H7 (cell line): ENCODE measurements at places on chromosomes 12 and 14.

GRCh38 chr12:80894179-80894578, 43.6 kb downstream of the LIN7A start:
- no peak for DNase-seq

GRCh38 chr14:54252072-54252730, 144.6 kb upstream of the CDKN3 start:
- DNase-seq = no peak

DNA sequence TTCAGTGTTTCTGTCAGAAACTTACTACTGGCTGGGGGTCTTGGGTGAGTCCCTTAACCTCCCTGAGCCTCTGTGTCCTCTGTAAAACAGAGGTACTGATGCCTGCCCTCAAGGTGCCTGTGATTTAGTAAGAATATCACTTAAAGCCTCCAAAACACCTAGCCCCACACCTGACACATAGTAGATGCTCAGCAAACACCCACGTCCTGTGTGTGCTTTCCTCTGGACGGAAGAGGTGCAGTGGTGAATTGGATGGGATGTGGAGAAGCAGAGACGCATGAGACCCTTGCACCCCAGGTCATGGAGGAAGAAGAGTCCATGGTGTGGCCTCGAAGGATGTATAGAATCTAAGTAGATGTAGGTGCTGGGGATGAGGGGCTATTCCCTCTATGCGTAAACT, 110.6 kb downstream of the LGMN start:
- DNase-seq = no peak

- DNase-seq = no peak
Observed at GRCh38 chr12:50747817-50748216, 16.1 kb upstream of the ATF1 start.

GRCh38 chr12:68231691-68232090, 6.1 kb upstream of the IL26 start:
- DNase-seq = no peak

GRCh38 chr14:105422695-105423487, 3.3 kb downstream of the MTA1 start:
- peak; percentile 54 for DNase-seq

DNA sequence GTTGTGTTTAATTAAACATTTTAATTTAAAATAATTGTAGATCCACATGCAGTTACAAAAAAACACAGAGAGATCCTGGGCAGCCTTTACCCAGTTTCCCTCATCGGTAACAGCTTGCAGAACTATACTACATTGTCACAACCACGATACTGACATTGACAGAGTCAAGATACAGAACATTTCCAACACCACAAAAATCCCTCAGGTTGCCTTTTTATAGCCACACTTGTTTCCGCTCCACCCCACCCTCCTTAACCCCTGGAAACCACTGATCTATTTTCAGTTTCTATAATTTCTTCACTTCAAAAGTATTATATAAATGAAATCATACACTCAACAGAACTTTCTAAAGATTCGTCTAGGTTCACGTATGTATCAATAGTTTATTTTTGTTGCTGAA, 458.8 kb upstream of the SOX5 start:
- no peak for DNase-seq

DNA sequence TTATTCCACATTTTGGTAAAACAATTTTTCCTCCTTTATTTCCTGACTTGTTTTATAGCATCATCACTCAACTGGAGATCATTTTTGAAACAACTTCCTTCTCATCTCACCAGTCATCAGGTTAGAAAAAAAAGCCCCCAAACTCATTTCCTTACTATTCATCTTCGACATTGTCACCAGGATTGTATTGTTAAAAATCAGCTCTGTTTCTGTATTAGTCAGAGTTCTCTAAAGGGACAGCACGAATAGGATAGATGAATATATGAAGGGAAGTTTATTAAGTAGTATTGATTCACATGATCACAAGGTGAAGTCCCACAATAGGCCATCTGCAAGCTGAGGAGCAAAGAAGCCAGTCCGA, 392.6 kb downstream of the FUT8 start:
- DNase-seq = no peak

DNA sequence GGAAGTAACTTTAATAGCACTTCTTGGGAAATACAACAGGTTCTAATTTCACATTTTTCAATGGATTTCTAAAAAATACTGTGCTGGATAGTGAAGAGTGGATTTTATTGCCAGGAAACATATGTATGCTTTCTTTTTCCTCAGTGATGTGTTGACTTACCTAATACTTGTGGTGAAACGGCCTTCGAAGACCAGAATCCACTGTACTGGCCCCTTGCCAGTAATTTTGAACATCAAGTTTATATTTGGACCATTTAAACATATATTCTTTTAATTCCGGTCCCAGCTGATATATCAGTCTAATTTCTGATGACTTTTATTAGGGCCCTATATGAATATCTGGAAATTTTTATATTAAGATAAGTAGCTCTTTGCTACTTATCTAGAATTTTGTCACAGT, 1.8 kb downstream of the MSRB3 start:
- DNase-seq = no peak

GRCh38 chr12:30417697-30418231, 277.9 kb downstream of the IPO8 start:
- DNase-seq = no peak

DNA sequence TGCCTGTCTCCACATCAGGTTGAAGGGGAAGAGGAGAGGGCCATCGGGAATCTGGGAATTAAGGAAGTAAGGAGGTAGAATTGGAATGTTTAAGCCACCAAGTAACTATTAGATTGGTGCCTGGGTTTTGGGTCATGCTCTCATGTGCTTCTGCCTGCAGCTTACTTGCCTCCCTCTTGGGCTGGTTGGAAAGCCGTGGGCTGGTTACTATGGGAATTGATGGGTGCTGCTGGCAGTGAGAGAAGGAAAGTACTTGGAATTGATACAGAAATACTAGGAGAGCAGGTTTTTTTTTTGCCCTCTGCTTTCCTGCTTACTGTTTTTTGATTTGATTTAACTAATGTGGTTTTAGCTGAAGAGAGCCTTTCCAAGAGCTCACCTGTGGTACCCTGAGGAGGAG, 493.5 kb upstream of the RGS6 start:
- DNase-seq = no peak

- DNase-seq = no peak
Observed at GRCh38 chr12:45216983-45217485, 1.1 kb downstream of the ANO6 start.

DNA sequence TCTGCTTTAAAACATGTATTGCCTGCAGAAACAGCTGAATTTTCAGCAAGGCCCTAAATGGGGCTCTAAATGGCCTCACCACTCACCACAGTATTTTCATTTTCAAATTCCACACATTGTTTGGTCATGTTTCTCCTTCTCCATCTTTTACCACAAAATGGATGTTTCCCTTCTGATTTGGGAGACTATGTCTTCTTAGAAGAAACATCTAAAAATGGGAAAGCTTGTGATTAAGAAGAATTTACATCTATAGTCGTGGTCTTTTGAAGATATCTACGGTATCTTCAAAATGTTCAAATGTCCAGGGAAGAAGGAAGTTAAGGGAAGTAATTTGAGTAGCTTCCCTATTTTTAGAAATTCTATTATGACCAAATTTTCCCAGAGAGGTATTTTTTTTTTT, 20.7 kb upstream of the TUBA1C start:
- DNase-seq = no peak

GRCh38 chr12:118063576-118064391, 2.8 kb upstream of the WSB2 start:
- no peak for DNase-seq

- no peak for DNase-seq
Observed at GRCh38 chr12:30993766-30994165, 67.2 kb downstream of the TSPAN11 start.

DNA sequence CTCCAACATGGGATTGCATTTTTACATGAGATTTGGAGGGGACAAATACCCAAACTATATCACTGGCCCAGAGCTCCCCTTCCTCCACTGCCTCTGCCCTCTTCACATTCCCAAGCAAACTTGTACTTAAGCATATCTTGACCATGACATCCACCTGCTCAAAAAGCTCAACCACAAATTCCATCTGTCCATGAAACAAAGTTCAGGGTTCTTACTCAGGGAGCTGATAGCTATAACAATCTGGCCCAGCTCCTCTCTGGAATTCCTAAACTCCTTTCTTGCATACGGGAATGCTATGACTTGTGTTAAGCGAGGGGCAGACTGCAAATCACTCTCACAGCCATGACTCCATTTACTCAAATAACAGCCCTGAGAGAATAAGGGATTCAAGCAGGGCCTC, 152.1 kb downstream of the GALC start:
- no peak for DNase-seq
